ENCODE measurements at places on chromosomes 16 and 17. TPM values are rescaled to one million over a fixed set of nuclear protein-coding genes. Genes with fewer than 3 reads are reported as not detected.

GRCh38 chr17:33121272-33121671 lies 129.6 kb downstream of the SPACA3 start:
- no peak for DNase-seq

- DNase-seq = no peak
Measured at GRCh38 chr16:67187175-67187890, 2.6 kb downstream of the EXOC3L1 start.

DNA sequence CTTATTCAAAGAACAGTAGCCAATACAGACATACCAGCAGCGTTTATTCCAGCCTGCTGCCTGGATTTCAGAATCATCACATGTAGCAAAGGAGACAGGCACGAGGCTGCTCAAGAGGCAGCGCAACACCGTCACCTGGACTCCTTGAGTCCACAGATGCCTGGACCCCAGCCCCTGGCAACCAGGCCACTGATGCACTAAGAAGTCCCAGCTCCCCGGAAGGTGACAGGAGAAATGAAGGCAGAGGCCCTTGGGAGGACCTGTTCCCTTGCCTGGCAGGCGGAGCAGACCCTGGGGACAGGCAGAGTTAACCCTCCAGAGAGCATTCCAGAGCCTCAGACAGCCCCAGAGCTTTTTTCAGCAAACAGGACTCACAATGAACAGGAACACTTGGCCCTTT lies 16.5 kb downstream of the SMIM5 start:
- no peak for DNase-seq

Gene PIEZO1
- polyA plus RNA-seq = 92.9 TPM

- peak; percentile 50 for DNase-seq
Measured at GRCh38 chr17:59642565-59642964, 22.9 kb downstream of the CLTC start.

DNA sequence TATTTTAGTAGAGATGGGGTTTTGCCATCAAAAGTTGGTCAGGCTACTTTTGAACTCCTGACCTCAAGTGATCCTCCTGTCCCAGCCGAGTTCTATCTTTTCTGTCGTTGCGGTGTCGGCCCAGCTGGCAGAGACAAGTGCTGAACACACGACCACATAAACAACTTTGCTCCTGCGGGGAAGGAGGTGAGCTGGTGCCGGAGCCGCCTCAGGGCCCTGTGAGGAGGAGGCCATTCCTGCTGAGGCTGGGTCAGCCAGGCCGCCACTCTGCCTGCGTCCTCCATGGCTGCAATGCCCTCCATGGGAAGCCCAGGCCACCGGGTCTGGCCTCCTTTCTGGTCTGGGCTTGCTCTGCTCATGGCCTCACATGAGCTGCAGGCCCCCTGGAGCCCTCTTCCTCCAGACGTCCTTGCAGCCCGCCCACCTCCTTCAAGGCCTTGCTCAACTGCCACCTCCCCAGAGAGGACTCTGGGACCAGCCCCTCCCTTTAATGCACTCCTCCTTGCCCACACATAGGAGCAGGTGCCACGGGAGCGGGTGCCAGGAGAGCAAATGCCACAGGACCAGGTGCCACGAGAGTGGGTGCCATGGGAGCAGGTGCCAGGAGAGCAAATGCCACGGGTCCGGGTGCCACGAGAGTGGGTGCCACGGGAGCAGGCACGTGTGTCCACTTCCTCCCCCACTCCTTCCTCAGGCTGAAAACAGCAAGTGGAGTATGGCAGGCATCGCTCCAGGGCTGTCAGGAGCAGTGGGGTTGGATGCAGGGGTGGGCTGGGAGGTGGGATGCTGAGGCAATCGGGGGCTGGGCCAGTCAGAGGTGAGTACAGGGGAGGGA lies 28.4 kb upstream of the CBFA2T3 start:
- no peak for DNase-seq

Data from large intestine (tissue), 12 donors.